Stimulated activated naive CD8-positive, alpha-beta T cell treated with anti-CD3 and anti-CD28 coated beads, Interleukin-15, Interleukin-2, amounts not matched to agents 100 U/mL and 50 U/mL, for 24 hours (primary cell): ENCODE measurements at places on chromosomes 11 and 22.

GRCh38 chr11:67349928-67350465 is 3.3 kb downstream of the POLD4 start:
- DNase-seq = no peak

GRCh38 chr11:93494357-93494756 is 48.8 kb downstream of the SMCO4 start:
- DNase-seq = no peak

- DNase-seq = no peak
Measured at GRCh38 chr11:19648321-19648720, 64.3 kb upstream of the NAV2 start.

- no peak for DNase-seq
Measured at GRCh38 chr11:17036666-17037658, 22.7 kb upstream of the PLEKHA7 start.

- no peak for DNase-seq
Measured at GRCh38 chr11:12048936-12049790, 40.7 kb upstream of the DKK3 start.

DNA sequence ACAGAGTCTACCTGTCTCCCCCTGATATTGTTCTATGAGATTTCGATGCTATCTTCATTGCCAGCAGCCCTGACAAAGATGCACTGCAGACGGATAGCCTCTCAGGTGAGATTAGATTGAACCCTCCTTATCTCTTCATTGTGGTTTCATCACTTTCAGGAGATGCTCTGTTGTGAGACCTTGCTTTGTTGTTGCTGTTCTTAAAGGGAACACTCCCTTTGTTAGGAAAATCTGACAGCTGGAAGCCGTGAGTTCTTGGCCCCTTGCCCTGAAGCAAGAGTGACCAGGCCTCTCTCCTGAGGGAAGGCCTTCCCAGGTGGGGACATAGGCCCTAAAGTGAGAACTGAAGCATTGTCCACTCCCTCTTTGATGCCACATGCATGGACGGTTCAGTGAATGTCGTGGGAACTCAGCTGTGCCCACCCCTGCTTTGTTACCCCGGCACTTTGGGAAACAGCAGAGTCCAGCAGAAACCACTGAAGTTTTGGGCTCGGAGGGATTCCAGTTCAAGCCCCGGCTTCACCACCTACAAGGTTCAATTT is 976.1 kb downstream of the TBC1D22A start:
- no peak for DNase-seq

DNA sequence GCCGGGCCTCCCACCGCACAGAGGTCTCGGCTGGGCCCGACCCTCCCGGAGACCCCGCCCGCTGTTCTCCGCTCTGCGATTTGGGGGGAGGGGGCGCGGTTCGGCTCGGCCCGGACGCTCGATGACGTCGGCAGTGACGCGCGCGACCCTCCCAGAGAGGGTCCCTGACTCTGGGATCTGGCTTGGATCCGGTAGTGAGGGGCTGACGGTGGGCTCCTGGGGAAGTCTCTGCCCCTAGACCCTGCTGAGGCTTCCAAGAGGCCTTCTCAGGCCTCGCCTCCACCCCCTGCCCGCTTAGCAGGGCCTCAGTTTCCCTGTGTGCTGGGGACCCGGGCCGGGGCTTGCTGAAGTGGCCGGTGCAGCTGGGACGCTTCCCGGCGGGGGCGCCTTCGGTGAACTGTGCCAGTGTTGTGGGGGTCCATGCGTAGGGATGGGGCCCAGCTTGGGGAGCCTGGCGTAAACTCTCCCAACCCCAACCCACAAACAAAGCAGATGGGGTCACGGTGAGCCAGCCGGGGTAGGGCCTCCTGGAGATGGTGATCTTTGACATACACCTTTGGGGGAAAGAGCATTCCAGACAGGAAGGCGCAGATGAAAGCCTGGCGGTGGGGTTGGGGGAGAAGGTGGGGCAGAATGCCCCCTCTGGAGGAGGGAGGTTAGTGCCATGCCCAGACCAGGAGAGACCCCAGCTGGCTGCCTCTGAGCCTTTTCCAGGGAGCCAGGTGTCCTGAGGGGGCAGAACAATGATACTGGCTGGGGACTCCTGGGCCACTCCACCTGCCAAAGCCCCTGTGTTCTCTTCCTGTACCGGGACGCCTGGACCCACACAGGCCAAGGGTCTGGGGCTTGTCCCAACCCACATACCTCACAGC is 1.0 kb downstream of the B4GALNT4 start:
- no peak for DNase-seq

- DNase-seq = peak; percentile 71
Measured at GRCh38 chr11:62545437-62546243, 966 bp downstream of the AHNAK start.

DNA sequence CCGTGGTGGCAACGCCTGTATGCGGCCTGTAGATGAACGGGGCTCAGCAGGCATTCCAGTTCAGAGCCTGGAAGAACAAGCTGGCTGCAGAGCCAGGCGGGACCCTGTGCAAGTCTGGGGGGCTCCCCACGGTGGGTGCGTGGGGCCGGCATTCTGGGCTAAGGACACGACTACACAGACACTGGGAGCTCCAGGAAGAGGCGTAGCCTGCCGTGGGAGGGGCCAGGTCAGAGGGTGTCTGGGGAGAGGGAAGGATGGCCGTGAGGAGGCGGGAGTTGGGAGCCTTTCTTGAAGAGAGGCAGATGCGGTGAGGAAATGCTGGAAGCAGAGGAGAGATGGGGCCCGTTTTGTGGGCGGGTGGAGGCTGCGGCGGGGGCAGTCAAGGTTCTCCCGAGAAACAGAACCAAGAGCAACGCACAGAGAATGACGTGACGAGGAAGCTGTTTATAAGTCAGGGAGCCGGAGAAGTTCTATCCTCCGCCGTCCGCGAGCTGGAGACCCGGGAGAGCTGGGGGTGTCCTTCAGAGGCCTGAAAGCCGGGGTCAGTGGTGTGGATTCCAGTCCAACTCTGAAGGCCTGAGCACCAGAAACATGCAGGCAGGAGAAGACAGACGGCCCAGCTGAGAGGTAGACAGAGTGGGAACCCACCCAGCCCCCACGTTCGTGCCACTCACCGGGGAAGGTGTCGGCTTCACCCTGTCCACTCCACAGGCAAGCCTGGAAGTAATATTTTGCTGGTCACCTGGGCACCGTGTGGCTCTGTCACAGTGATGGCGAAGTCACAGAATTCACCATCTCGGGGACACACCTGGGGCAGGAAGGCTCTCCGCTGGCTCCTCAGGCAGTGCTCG is 529.6 kb downstream of the BRD1 start:
- DNase-seq = no peak

DNA sequence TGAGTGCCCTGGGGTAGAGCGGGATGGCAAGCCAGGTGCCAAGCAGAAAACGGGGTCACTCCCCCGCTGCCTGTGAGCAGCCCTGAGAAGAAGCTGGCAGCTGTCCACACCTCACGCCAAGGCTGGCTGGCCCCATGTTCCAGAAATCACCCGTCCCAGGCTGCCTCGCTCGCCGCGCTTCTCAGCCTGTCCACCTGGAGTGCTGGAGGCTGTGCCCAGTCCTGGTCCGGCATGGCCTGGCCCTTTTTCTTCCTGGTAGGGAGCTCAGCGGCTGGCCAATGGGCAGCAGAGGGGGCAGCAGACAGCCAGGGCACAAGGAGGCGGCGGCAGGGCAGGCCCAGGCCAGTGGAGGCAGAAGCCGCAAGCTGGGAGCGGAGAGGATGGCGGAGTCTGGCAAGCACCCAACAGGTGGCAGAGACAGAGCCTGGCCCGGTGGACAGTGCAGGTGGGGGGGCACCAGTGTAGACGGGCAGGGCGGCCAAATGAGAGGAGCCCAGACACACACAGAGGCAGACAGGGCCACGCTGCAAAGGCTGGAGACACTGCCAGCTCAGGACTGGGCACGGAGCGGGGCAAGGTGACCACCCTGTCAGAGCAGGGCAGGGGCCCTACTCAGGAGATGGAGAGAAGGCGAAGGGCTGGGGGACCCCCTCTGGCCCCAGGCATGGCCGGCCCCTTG is 37.2 kb upstream of the TH start:
- peak; percentile 2 for DNase-seq

DNA sequence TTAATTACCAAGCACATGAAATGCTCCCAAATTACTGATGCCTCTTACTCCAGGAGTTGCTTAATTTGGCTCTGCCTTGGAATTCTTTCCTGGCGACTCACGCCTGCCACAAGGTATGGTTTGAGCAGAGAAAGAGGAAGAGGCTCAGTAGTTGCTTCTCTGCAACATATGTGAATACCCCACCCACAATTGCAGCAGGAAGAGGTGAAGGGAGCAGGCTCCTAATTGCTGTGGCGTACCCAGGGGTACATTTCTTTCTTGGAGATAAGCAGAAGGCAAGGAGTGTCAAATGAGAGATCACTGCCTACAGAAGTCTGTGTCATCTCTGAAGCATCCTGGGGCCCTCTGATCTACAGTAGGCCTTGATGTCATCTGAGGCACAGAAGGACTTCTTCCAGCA is 10.6 kb upstream of the NNMT start:
- no peak for DNase-seq

DNA sequence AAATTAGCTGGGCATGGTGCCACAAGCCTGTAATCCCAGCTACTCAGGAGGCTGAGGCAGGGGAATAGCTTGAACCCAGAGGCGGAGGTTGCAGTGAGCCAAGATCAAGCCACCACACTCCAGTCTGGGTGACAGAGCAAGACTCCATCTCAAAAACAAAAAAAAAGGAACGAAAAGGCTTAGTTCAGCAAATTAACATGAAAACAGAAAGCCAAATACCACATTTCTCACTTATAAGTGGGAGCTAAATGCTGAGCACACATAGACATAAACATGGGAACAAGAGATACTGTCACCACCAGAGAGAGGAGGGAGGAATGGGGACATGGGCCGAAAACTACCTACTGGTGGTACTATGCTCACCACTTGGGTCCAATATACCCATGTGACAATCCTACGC is 38.6 kb downstream of the SCGB1A1 start:
- no peak for DNase-seq

DNA sequence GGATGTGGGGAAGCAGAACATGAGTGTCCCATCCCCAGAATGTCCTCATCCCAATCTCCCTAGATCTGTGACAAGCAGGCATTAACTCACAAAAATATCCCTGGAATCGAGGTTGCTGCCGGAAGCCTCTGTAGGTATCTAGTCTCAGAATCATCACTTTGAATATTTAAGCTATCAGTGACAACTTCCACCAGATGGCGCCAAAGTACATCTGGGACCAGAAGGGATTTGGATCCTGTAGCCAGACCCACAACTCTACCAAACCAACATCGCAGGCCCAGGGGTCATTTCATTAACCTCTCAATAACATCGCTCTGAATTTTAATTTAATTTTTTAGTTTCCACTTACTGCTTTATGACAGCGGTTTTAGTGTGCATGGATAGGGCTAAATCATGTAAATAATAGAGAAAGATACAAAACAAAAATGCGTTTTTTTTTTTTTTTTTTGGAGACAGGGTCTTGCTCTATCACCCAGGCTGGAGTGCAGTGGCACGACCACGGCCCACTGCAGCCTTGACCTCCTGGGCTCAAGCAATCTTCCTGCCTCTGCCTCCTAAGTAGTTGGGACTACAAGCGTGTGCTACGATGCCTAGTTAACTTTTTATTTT is 1.1 kb upstream of the EXT2 start:
- DNase-seq = peak; percentile 89

- DNase-seq = no peak
Measured at GRCh38 chr11:15913261-15913660, 443.1 kb downstream of the SOX6 start.

GRCh38 chr11:72836111-72836510 is 21.9 kb downstream of the ATG16L2 start:
- DNase-seq = no peak

DNA sequence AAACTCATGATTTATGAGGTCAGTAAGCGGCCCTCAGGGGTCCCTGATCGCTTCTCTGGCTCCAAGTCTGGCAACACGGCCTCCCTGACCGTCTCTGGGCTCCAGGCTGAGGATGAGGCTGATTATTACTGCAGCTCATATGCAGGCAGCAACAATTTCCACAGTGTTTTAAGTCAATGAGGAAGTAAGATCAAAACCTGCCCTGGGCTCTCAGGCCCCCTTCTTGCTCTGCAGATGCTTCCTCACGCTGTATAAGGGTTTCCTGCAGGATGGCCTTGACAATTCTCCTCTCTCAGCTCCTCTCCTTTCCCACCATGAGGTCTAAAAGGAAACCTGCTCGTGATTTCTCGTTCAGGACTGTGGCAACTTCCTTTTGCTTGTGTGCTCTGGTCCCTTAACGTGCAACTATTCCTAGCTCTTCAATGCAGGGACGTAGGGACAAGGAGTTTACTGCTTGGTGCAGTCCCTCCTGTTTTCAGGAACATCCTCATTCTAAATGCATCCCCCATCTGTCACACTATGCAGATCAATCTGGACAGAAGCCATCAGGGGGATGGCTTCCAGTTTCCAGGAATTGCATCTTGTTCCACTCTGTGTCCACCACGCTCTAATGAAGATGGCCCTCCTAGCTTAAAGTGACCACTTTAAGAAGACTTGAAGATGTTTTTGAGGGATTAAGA is 64.3 kb upstream of the IGLL5 start:
- no peak for DNase-seq

DNA sequence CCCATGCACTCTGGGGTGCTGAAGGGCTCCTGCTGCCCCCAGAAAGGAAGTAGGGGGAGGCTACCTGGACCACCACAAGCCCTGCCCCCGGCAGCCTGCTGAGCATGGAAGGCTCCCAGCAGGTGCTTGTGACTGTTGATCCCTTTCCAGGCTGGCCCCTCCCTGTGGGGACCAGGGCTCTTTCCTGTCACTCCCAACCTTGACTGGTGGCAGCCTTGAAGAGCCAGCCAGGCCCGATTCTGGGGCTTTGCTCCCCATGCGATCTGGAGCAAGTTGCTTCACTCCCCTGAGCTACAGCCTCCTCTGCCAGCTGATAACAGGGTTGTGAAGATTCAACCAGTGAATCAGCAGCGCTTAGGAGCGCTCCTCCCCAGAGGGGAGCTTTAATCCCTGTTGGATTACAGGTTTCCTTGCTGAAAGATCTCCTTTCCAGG is 4.6 kb upstream of the CST6 start:
- no peak for DNase-seq

- no peak for DNase-seq
Measured at GRCh38 chr22:26213826-26214225, 44.6 kb downstream of the SEZ6L start.

DNA sequence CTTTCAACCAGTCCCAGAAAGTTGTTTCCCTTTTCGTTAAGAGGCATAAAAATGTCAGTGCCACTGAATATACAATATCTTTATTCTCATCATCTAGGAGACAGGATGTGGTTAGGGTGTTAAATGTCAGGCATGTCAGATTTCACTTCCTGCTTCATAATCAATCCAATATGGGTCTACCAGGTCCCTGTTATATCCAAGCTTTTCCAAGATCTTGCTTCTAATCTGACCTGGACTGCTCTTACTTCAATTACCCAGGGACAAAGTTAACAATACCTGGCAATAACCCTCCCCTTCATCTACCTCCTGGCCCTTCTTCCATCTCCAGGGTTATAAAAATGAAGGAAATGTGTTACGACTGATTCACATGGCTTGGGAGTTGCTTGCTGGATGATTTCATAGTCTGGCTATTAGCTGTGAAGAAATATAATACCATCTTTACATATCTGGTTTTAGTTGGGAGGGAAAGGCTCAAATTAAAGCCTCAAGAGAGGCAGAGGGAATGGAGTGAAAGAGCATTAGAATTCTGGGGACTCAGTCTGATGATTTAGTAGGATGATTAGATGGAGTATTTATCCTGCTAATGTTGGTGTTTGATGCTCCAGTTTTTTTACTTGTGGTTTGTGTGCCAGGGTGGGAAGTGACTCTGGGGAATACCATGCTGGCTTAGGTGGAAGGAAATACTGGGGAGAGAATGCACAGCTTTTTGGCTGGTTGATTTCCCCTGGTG is 534.3 kb downstream of the ETS1 start:
- no peak for DNase-seq

GRCh38 chr11:61023086-61023965 is 51.8 kb downstream of the CD6 start:
- peak; percentile 75 for DNase-seq

- DNase-seq = no peak
Measured at GRCh38 chr22:26952451-26953011, 295.1 kb downstream of the MIAT start.
